Activated T-cell treated with anti-CD3 and anti-CD28 coated beads for 4 hours (primary cell): ENCODE measurements at places on chromosomes 1 and 21.

DNA sequence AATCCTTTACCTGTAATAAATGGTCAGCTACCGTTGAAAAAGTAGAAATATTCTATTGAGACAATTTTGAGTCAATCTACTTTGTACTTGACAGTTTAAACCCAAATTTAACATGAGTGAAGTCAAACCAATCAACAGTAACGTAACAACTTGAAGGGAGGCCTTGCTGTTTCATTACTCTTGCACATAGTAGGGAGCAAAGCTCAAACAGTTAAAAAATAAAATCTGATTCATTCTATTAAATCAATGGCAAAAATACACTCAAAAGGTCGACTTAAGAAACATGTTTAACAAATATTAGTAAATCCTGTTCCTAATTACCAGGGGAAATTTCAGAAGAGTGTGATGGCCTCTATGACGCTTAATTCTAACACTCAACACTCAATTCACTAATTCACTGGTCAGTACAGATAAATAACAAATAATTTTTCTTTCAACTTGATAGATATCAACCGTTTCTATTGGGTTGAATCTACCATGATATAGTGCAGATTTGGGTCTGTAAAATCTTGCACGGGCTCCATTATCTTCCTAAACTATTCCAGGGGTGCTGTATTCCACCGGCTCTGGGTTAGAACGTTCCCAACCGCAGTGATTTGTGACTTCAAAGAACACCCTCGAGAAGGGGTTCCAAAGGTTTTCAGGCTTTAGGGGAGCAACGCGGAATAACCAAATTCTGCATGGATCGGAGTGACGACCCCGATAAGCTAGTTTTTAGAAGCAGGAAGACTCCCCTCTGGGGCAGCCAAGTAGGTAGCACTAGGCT lies 1.4 kb downstream of the TARBP1 start:
- DNase-seq = no peak

GRCh38 chr1:219542828-219543518 lies 69.9 kb downstream of the ZC3H11B start:
- DNase-seq = no peak

GRCh38 chr21:34335316-34335715 lies 28.5 kb upstream of the KCNE2 start:
- no peak for DNase-seq

DNA sequence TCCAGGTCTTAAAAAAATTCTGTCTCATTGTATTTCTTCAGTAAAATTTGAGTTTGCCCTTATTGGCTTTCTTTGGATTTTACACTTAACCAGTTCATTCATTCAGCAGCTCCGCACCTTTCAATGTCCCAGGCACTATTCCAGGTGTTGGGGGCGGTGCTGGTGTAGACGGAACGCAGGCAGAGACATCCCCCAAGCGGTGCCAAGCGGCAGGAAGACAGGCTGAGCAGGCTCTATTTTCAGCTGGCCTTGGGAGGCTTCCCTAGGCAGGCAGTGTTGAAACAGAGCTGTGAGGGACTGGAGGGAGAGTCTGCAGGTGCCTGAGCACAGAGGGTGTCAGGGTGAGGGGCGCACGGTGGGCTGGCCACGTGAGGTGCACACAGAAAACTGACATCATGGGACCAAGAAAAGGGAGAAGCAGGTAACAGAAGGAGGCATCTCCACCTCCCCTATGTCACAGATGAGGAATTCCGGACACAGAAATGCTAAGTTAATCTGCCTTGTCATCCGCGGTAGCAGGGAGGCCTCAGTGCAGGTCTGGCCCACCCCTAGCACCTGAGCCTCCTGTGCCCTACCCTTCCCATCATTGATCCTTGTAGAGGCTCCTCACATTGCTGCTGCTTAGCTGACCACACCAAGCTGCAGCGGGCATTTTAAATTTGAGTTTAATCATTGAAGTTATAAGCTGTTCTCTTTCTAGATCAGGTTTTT lies 40.8 kb downstream of the SLC37A1 start:
- no peak for DNase-seq

DNA sequence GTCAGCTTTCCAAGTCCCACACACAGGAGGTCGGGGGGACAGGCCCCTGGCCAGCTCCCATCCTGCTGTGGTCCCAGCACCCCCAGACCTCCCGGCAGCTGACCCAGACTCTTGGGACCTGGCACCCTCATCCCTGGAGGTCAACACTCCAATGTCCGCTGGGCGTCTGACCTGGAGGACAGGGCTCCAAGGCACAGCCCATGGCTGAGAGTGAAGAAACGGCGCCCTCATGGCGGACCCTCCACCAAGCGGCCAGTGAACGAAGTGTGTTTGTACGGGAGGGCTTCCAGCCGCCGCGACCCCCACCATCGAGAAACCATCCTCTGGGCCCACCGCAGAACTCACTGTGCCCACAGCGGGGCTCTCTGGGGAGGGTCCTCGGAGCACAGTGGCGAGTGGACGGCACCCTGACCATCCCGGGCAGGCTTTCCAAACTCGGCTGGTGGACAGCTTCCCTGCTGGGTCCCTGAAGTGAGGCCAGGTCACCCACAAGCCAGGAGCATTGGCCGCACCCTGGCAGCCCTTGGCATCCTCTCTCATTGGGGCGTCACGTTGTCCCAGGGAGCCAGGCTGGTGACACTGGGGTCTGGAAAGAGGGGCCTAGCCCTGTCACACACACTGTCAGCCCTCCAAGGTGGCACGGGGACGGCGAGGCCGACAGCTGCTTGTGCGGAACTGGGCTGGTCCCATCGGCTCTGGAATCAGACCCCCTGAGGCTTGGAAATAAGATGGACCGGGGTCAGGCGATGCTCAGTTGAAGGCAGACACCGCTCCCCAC lies 47.8 kb upstream of the COL6A2 start:
- no peak for DNase-seq

DNA sequence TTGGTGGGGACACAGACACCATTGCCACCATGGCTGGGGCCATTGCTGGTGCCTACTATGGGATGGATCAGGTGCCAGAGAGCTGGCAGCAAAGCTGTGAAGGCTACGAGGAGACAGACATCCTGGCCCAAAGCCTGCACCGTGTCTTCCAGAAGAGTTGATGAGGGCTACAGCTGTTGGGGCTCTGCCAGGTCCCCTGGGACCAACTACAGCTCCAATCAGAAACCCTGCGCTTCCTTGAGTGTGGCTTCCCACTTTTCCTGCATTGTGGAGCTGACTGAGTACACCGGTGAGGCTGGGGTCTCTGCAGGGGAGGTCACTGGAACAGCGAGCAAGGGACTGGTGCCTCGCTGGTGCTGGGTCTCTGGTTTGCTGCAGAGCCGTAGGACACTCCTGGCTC lies 4.5 kb downstream of the ADPRS start:
- DNase-seq = no peak

- DNase-seq = no peak
Observed at GRCh38 chr1:12772520-12772919, 1.0 kb upstream of the PRAMEF12 start.

DNA sequence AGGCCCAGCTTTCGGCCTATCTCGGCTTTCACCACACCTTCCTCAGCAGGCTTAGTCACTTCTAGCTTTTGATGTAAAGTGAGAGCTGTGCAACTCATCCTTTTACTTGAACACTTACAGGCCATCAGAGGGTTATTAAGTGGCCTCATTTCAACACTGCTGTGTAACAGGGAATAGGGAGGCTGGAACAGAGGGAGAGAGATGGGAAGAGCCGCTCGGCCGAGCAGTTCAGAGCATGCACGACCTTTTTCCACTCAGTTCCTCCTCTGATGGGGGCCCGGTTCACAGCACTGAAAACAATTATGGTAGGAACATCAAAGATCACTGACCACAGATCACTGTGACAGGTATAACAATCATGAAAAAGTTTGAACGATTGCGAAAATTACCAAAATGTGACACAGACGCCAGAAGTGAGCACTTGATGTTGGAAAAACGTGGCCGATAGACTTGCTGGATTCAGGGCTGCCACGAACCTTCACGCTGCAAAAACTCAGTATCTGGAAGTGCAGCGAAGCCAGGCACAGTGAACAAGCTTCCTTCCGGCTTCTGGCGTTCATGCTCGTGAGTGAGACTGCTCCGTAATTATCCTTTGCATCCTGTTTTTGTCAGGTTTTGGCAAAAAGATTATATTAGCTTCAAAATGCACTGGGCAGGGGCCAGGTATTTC lies 28.6 kb downstream of the AGPAT3 start:
- DNase-seq = no peak

GRCh38 chr1:50132347-50132894 lies 23.7 kb downstream of the ELAVL4 start:
- no peak for DNase-seq

- no peak for DNase-seq
Observed at GRCh38 chr1:38028105-38028591, 15.6 kb downstream of the UTP11 start.

- no peak for DNase-seq
Observed at GRCh38 chr1:231387770-231388669, 34.1 kb downstream of the EGLN1 start.

GRCh38 chr1:10387677-10388386 lies 11.0 kb upstream of the PGD start:
- DNase-seq = no peak

- DNase-seq = no peak
Observed at GRCh38 chr1:10716840-10717239, 79.6 kb downstream of the CASZ1 start.

DNA sequence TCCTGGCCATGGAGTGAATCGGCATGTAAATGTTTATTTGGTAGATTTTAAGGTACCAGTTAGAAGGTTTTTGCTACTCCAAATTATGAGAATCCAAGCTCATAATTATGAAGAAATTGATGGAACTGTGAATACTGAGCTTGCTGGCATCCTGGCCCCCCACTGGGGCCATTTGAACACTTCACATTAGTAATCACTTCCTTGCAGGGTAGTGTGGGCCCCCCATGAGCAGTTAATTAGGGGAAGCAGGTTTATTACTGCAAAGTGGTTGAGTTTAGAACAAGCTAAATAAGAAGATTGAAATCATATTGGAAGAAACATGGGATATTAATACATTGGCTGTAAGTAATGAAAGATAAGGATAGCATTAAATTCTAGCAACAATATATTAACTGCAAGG lies 86.7 kb downstream of the S1PR1 start:
- DNase-seq = no peak

DNA sequence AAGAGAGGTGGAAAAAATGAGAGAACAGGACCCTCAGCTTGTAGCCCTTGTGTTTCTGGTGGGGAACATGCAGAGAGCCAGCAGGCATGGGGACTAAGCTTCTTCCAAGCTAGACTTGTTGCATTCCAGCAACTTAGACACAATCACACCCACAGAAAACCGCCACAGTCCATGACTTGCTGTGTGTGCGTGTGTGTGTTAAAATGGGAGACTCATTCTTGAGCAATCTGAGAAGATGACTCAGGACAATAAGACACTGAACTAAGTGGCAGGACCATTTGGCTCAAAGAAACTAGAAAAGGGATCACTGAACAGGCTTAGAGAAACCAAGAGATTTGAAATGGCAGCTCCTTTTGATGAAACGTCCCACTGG lies 78.0 kb downstream of the HLX start:
- no peak for DNase-seq

DNA sequence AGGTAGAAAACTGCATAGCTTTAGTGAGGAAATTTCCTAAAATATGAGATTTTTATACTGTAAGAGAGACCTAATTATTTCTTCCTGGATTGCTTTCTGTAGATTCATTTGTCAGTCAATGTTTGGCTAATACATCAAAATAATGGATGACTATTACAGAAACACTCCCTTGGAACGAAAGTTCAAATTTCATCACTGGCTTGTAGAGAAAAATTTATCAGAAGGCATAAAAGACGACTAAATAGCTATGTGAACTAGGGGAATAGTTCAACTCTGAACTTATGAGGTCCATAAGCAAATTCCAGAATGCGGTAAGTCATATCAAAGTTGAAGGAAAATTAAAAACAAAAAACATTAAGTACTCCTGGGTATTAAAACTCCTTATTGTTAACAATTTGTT lies 36.0 kb downstream of the WNT2B start:
- DNase-seq = no peak

- DNase-seq = no peak
Observed at GRCh38 chr1:77977989-77978292, 931 bp downstream of the FUBP1 start.

GRCh38 chr1:59043796-59044195 lies 253.1 kb upstream of the FGGY start:
- DNase-seq = no peak

GRCh38 chr1:55825461-55825860 lies 610.3 kb upstream of the USP24 start:
- DNase-seq = no peak

DNA sequence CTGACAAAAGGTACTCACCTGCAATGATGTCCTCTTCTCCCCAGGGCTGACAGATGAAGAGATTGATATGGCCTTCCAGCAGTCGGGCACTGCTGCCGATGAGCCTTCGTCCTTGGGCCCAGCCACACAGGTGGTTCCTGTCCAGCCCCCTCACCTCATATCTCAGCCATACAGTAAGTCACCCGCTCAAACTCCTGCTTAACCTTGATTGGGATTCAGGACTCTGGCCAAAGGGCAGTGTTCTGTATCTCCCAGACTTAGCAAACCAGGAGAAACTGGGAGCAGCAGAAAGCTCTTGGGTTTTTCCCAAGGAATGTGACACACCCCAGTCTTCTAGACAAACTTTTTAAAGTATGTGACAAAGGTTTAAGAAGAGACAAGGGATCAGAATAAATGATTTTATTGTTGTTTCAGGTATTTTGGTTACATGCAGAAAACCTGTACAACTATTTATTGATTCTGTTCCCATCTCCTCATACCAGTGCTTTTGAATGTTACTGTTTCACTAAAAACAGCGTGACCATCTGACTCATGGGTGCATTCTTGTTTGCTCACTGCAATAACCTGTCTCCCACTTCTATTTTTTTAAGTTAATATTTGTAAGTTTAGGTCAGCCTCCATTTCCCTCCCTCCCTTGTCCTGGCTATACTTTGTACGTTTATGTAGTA lies 124.6 kb downstream of the PEX14 start:
- no peak for DNase-seq

- no peak for DNase-seq
Observed at GRCh38 chr1:220572416-220572815, 44.5 kb downstream of the MARK1 start.

- DNase-seq = no peak
Observed at GRCh38 chr21:29287383-29287782, 11.3 kb upstream of the BACH1 start.

DNA sequence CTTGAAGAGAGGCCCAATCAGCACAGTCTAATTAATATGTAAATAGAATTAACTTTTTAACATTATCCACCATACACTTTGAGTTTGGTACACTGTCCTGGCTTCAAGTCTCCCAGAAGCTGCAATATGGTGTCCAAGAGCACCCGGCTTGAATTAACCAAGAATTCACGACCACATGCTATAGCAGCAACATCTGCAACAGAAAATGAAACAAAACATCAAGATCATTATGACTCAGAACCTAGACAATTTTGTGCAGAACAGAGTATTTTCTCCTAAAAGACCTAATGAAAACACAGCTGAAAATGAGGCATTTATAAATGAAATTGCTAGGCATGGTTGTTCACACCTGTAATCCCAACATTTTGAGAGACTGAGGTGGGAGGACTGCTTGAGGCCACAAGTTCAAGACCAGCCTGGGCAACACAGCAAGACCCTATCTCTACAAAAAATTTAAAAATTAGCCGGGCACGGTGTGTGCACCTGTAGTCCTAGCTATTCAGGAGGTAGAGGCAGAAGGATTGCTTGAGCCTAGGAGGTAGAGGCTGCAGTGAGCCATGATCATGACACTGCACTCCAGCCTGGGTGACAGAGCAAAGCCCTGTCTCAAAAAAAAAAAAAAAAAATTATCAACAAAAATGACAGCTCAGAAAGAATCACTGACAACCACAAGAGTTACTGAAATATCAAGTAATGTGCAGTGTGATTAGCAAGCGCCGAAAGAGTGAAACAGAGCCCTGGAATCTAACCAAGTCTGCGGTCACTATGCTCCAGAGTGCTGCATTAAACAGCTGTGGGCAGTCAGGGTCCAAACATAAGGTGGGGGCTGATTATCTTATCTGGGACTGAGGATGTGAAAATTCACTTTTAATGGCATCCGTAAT lies 45.3 kb downstream of the HSF2BP start:
- no peak for DNase-seq
